Muscle of arm (tissue), 14 donors: ENCODE measurements at places on chromosomes 16 and 17.

DNA sequence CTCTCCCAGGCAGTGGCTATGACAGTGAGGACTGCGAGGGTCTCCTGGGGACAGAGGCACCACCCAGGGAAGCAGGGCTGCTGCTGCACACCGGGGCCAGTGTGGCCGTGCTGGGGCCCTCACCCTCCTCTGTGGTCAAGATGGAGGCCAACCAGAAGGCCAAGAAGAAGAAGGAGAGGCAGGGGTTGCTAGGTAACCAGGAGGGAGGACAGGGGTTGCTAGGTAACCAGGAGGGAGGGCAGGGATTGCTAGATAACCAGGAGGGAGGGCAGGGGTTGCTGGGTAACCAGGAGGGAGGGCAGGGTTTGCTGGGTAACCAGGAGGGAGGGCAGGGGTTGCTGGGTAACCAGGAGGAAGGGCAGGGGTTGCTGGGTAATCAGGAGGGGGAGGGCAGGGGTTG is 55.2 kb downstream of the ACTG1 start:
- DNase-seq: no peak

GRCh38 chr17:73610331-73610911 is 33.8 kb downstream of the SDK2 start:
- DNase-seq: no peak

DNA sequence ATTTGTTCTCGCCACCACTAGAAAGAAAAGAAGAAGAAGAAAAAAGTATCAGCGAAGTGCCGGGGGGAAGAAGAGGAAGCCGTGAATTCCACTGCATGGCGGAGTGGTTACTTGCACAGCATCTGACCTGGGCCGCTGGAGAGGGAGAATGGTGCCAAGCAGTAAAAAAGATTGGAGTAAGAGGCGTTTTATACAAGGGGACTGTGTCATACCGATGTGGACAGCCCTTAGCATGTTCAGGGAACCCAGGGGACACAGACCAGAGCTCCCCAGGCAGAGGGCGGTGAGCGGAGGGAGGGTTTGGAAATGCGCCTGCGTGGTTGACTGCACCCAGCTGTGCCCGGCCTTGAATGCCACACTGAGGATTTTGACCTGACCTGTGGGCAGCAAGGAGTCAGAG is 52.8 kb downstream of the PLXDC1 start:
- no peak for DNase-seq

GRCh38 chr16:81625544-81626153 is 153.4 kb upstream of the PLCG2 start:
- DNase-seq: no peak

- DNase-seq: no peak
Observed at GRCh38 chr16:73015612-73016487, 32.1 kb downstream of the ZFHX3 start.

DNA sequence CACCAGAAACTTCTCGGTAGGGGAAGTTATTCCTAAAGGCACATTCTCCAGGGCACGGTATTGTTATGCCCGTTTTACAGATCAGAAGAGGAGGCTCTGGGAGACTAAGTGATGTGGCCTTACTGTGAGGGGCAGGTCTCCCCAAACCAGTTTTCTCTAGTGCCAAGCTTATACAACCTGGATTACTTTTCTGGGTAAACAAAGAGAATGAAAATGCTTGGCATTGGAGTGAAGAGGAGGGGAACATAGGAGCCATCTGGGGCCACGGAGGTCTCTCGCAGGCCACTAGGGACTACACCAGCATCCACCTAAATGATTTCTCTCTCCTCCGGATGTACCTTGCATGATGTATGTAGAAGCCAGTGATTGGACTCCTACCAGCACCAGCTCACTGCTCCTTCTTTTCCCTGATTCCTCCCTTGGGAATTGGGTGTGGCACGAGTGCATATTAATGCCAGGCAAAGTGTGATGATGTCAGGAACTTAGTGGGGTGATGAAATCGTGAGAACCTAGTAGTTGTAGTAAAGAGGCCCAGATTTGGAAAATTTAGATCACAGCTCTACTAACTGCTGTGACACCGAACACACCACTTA is 674 bp downstream of the TOM1L1 start:
- DNase-seq: no peak

GRCh38 chr16:19484096-19484495 is 37.8 kb downstream of the GDE1 start:
- no peak for DNase-seq

DNA sequence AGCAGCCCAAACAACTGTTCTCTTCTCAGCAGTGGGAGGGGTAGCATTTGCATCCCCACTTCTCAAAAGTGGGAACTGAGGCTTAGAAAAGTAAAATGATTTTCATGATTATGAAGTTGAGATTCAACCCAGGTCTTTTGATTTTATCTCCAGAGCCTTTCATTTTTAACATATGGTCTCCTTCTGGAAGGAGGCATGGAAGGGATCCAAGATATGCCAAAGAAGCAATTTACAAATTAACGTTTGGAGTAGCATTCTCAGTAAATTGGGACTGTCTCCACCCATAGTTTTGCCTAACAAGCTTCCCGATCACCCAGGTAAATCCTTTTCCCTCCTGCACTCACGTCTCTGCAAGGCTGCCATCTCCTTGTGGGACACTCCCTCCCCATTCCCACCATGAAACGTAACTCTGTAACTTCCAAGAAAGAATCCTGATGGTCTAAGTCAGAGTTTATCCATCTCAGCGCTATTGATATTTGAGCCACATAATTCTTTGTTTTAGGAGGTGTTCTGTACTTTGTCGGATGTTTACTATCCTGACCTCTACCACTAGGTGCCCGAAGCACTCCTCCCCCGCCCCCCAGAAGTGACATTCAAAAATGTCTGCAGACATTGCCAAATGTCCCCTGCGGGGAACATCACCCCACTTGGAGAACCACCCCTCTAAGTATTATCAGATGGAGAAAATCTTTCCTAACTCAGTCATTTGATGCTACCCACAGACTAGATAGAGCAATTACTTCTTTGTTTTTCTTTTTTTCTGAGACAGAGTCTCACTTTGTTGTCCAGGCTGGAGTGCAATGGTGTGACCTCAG is 32.9 kb upstream of the NFAT5 start:
- DNase-seq: no peak

DNA sequence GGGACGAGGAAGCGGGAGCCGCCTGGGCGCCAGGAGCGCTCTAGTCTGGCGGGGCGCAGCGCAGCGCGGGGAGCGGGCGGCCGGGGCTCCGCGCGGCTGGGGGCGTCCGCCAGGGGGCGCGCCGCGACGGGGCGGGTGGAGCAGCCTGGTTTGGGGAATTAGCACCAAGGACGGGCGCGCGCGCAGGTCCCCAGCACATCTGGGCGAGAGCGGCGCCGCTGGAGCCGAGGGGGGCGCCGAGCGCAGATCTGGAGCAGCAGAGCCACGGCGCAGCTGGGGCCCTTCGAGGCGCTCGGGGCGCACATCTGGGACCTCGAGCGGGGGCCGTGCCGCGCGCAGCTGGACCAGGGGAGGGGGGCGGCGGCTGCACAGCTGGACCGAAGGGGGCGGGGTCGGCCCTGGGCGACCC is at the start of gene NXPH3:
Gene NXPH3 (plus strand): TSS at position 193 of the 409 bp plus-strand sequence. CDS start 349 bp downstream, outside the sequence.
- peak; percentile 40 for DNase-seq

GRCh38 chr16:3536271-3536731 is 35.5 kb downstream of the CLUAP1 start:
- peak; percentile 80 for DNase-seq

DNA sequence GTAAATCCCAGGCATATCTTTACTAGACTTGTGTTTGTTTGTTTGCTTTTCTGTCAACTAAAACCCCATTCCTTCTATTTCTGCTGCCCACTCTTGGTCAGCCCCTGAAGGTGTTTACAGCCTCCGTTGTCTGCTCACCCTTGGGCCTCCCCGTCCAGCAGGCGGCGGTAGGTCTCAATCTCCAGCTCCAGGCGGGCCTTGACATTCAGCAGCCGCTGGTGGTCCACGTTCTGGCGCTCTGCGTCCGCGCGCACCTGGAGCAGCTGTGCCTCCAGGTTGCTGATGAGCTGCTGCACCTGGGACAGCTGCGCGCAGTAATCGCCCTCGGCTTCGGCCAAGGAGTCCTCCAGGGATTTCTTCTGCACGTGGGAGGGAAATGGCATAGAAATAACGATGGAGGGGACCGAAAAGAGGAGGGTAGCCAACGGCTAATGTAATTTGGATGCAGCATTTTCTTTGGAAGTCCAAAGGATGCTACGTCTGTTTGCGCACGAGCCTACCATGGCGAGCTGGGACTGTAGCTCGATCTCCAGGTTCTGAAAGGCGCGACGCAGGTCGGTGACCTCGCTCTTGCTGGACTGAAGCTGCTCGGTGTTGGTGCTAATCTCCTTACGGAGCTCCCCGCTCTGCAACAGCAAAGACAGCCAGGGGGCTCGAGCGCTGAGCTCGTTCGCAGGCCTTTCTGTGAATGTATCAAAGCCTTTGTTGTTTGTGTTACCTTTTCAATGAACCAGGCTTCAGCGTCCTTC is 3.9 kb downstream of the KRT12 start:
- DNase-seq: no peak

GRCh38 chr17:40177275-40177874 is at the start of gene RAPGEFL1:
Gene RAPGEFL1 (plus strand): TSS chr17:40177470. CDS start chr17:40177862, 392 bp downstream.
- DNase-seq: peak; percentile 57

DNA sequence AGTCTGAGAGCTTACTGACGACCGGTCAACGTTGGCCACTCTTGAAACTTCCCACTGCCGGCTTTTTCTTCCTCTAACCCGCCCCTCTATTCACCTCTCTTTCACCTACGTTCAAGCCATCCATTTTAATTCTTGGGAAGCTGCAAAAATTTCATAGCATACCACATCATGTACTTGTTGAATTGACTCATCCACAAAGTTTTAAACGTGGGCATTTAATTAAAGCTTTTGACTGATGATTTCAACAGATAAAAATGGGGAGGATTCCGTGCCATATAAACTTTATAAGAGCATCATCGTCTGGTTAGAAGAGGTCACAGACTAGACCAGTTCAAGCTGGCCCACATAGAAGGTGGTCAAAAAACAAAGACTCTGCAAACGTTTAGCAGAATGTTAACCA is 22.5 kb downstream of the VPS53 start:
- DNase-seq: no peak

- DNase-seq: no peak
Observed at GRCh38 chr17:80850817-80851216, 140.8 kb upstream of the CHMP6 start.

DNA sequence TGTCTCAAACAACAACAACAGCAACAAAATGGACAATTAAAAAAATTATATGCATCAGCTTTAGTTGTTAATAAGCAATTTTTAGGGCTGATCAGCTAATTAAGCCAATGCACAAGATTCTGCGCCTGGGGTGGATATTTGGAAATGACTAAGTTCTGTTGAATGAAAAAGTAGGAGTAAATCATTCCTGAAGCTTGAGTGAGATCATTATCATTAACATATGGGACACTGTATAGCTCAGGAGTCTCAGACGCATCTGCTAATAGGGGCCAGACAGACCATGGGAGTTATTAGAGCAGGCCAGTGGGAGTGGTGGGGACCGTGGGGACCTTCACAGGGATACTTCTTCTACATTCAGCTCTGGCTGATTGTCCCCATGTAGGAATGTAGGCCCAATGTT is 22.8 kb downstream of the IRX5 start:
- DNase-seq: no peak

- peak; percentile 16 for DNase-seq
Observed at GRCh38 chr16:26993963-26994362, 72.8 kb upstream of the C16orf82 start.

- DNase-seq: peak; percentile 98
Observed at GRCh38 chr17:8186787-8187516, 3.0 kb downstream of the BORCS6 start.

GRCh38 chr17:54426296-54426886 is 474.3 kb upstream of the TOM1L1 start:
- DNase-seq: peak; percentile 8

DNA sequence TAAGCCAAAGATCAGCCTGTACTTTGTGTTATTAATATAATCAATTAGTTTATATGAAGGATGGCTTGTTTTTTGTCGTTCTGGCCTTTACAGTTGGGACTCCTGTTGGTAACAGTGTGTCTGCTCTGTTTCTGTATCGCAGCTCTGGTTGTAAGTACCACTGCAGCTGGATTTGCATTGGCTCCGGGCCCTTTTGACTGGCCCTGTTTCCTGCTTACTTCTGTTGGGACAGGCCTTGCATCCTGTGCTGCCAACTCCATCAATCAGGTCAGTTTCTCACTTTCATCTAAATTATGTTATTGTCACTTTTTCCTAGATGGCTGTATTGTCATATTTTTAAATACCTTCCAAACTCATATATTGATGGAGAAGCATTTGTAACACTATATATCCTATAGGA is 32.7 kb downstream of the COX10 start:
- DNase-seq: no peak

DNA sequence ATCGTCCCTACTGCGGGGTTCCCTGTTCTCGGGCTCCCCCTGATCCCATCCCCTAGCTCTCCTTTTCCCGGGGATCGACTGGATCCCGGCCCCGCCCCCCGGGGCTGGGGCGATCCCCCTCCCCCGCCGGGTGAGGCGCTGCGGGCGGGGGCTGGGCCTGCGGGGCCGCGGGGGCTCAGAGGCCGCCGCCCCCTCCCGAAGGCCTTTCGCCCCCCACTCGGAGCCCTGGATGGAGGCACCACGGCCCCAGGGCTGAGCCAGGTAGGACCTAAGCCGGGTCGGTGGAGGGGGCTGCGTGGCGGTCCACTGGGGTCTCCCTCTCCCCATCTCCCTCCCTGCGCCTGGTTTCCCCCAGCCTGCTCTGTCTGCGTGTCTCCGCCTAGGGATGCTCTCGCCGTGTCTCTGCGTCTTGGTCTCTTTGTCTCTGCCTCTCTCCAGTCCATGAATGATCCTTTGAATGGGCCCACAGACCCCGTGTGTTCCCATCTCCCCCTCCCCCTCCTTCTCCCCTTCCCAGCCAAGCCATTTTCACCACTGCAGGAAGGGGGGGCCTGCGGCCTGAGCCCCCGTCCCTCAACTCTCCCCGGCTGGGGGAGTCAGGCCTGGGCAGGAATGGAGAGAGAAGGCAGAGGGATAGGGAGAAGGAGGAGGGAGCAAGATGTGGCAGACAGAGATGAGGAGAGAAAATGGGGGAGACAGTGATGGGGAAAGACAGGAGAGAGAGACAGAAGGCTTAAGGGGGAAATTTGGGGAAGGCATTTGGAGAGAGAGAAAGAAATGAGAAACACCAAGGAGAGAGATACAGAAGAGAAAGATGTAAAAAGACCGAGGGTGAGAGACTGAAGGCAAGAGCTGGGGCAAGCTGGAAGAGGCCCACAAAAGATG is 1.7 kb upstream of the TMEM256 start:
- peak; percentile 59 for DNase-seq

- no peak for DNase-seq
Observed at GRCh38 chr16:16185095-16185494, 38.2 kb downstream of the ABCC6 start.

GRCh38 chr16:31333686-31334649 is 21.0 kb upstream of the ITGAX start:
- DNase-seq: no peak

GRCh38 chr16:15575293-15576049 is 67.5 kb downstream of the MARF1 start:
- no peak for DNase-seq

- DNase-seq: no peak
Observed at GRCh38 chr16:1859650-1860049, 12.3 kb downstream of the MEIOB start.
